Astrocyte (in vitro differentiated cells and primary cell): ENCODE measurements at places on chromosomes 2 and 18. TPM values are rescaled to one million over a fixed set of nuclear protein-coding genes. Genes with fewer than 3 reads are reported as not detected.

DNA sequence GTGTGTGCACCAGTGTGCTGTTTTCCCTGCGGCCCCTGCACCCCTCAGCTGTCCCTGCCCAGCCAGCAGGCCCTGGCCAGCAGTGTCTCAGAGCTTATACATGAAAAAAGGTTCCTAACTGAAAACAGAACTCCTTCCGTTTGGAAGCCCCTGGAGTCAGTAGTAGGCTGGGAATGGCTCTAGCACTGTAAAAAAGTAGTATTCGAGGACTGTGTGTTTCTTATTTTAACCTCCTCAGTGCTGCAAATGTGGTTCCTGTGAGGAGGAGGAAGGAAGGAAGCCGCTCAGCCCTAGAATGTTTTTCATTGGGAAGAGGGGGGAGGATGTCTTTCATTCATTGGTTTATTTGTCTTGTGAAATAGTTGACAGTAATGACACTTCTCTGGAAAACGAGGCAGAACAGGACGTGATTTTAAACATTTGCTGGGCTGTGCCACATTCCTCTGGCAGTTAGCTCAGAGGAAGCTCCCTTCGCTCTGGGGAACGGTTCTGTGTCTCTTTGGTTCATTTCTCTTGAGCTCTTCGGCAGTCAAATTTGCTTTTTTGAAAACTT is 103.5 kb downstream of the SPTBN1 start:
- DNase-seq = peak; percentile 71

CD8B2 gene
- total RNA-seq = not detected in 2 replicates

SNTG2 gene
- 1.9 TPM in 2 replicates for total RNA-seq

DNA sequence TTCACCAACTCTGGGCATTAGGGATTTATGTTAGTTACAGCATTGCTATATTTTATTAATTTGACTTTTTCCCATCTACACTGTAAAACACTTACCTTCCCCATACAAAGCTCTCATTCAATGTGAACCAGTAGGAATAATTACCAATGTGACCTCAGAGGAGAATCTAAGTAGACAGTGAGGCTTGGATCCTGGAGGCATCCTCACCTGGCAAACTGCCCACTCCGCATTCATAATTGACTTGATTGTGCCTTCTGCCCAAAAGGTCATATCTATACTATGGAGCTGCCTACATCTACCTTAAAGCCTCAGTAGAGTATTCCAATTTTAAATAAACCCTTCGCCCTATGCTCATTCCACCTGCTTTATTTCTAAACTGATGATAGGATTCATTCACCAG is 45.4 kb upstream of the SCN1A start:
- DNase-seq = no peak

RGPD4 gene
- total RNA-seq = not detected in 2 replicates

GRCh38 chr2:182522972-182523473 is 96.2 kb upstream of the PDE1A start:
- peak; percentile 2 for DNase-seq

LYG1 gene
- total RNA-seq = 1.1 and 1.3 TPM in 2 replicates

- DNase-seq = no peak
Observed at GRCh38 chr18:55406451-55406991, 181.5 kb downstream of the TCF4 start.

OLA1 gene
- total RNA-seq = 94.6 and 104 TPM in 2 replicates

MYO5B gene
- total RNA-seq = 7.2 and 8.3 TPM in 2 replicates

DOK6 gene
- 2.9 and 3.1 TPM in 2 replicates for total RNA-seq

GRCh38 chr2:236217926-236218325 is 46.3 kb downstream of the ASB18 start:
- no peak for DNase-seq
